NCI-H2227 treated with DMSO at 0.1 percent for 48 hours (cell line): ENCODE measurements at places on chromosomes 13 and 19.

DNA sequence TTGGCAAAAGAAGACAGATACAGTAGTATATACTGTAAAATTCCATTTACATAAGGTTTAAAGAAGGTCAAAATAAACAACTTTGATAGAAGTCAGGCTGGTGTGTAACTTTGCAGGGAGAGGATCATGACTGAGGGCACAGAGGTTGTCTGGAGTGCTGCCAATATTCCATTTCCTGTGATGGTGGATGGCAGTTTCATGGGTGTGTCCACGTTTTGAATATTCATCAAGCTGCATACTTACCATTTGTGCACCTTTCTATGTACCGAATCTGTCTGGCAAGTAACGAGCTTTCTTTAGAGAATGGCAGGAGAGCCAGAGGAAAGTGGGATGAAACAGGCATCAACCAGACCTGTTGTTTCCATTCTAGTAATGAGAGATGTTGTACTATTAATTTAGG, 420.5 kb upstream of the HTR2A start:
- DNase-seq: no peak

- DNase-seq: no peak
These were observed 41.2 kb upstream of the FAM124A start for GRCh38 chr13:51180853-51181511.

- no peak for DNase-seq
These were observed 29.1 kb upstream of the POP4 start for GRCh38 chr19:29576761-29577648.

- DNase-seq: peak; percentile 71
These were observed 643.1 kb upstream of the ARGLU1 start for GRCh38 chr13:107211073-107211472.

- DNase-seq: no peak
These were observed 49.7 kb downstream of the CRTC1 start for GRCh38 chr19:18733196-18733647.

DNA sequence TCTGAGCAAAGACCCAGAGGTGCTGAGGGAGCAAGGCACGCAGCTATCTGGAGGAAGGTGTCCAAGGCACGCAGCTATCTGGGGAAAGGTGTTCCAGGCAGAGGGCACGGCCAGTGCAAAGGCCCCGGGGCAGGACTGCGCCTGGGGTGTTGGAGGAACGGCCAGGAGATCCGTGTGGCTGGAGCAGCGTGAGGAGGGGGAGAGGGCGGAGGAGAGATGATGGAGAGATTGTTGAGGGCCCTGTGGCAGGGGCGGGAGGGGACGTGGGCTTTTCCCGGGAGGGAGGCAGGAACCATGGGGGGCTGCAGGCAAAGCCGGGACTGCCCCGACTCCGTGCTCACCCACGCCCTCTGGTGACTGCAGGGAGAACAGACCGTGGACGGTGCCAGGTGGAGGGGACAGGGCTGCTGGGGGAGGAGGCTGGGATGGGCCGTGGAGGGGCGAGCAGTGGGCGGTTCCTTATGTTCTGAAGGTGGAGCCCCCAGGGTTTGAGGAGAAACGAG, 13.3 kb upstream of the MISP start:
- DNase-seq: peak; percentile 12

DNA sequence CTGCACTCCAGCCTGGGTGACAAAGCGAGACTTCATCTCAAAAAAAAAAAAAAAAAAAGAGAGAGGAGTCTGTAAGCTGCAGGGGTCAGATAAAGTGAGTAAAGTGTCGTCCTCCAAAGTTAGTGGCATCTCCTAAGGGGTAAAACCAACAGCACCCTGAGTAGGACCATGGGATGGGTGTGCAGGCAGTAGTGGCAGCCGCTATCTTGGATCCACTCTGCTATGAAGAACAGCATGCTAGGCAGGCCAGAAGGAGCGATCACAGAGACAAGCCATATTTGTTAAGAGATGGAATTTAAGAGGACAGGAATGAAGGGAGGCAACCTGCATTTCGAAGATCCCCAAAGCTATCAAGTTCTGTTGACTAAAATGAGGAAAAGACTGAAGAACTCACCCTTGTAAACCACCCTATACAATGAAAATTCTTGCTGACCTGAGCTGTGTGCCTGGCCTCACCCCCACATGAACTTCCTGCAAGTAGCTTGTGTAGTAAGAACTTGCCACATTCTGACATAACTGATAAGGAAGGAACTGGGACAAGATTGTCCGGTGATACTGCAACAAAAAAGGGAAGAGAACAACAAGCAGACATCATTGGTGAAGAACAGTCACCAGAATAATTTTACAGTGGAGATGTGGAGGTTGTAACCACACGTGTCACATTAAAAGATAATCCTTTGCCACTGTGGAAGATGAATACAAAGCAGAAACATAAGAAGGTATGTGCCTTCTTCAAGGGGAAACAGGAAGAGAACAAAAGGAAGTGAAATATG, 16.2 kb downstream of the DPY19L3 start:
- DNase-seq: no peak

DNA sequence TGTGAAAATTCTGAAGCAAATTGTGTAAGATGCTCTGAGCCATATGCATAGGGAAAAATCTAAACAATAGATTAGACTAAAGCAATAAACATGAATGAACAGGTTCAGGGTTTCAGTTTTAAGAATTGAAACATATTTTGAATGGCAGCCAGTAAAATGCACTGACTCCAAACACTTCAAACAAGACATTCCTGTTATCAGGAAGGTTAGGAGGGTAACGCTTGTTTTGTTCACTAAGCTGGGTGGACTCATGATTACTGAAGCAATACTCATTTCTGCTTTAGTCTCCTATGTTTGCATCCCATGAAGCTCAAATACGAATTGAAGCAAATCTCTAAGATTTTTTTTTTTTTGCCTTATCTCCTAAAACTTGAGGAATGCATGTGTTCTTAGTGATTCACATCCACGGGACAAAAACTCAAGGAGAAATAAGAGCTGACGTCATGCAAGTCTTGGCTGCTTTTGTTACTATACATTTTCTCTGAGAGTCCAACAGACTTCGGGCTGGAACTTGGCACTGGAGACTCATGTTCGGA, 29.1 kb upstream of the IGFL4 start:
- DNase-seq: no peak

- DNase-seq: no peak
These were observed 28.7 kb downstream of the CYP4F2 start for GRCh38 chr19:15869109-15869555.

- no peak for DNase-seq
These were observed 378.3 kb downstream of the GPC5 start for GRCh38 chr13:91776611-91777193.

GRCh38 chr19:6060600-6061375, 49.5 kb downstream of the RFX2 start:
- no peak for DNase-seq

- no peak for DNase-seq
These were observed 31.3 kb upstream of the STARD13 start for GRCh38 chr13:33316890-33317289.

DNA sequence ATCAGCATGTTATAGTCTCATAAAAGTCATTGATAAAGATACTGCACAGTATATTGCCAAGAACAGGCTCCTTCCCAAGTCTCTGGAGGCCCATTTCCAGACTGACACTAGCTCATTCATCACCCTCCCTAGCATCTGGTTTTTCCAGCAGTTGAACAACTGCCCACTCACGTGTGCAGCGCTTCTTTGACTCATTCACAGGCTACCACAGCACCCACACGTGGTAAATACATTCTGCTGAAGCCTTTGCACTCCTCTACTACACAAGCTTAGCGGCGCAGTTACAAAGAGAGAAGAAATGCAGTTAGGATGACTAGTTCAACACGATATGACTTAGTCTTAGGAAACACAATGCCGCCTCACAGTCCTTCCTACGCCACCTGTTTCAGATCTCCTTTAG, 87.7 kb downstream of the DOCK9 start:
- DNase-seq: no peak

- no peak for DNase-seq
These were observed 18.5 kb upstream of the KCTD4 start for GRCh38 chr13:45219123-45219891.

DNA sequence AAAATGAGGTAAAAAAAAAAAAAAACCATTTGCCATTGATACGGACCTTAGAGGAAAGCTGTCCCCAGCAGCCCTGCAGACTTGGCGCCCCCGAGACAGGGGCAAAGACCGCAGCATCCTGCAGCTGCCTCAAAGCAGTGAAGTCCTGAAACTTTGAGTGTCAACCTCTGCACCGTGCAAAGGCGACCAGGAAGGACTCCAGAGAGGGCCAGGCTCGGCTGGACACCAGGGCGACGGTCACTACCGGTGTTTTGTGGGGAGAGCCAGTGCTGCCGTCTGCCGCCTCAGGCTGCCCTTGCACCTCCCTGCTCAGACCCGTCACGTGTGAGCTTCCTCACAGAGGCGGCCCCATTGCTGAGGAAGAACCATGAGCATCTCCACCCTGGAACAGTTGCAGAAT, 146.7 kb upstream of the SPACA7 start:
- no peak for DNase-seq

DNA sequence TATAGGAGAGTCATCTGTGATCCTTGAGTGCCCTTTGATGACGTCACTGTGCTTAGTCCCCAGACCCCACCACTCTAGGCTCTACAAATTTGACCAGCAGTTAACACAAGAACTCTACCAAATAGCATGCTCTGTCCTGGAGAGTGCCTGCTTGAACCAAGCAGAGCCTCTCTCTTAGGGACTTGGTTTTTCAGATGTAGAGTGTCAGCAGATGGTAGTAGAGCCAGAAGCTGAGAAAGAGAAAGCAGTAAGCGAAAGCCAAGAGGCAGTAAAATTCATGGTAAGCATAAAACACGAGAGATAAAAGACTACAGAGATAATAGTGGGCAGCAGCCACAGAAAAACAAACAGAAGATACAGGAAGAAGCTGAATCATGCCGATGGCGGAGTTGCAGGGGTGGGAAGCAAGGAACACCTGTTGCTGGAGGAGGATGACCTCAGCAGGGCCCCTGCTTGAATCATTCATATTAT, 193.3 kb downstream of the SLC7A1 start:
- DNase-seq: no peak

DNA sequence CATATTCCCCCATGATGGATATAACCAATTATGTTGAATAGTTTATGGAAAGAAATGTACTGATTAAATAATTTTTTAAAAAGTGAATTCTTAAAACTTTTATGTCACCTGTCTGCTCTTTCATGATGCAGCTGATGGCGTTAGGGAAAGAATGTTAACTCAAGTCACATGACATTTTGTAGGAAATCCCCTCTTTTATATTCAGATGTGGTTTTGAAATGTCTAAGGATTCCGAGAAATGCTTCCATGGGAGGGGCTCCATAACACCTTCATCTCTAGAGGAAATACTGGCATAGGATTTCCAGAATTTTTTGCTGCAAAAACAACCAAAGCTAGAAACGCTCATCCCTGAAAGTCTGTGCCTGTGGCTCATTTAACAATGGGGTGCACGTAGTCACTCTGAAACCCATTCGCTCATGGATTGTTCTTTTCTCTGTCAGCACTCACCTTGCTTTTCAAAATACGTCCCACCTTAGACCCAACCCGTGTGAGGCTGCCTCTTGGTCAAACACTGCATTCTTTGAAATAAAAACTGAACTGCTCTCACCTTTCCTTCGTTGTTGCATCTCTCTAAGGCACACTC, 288.9 kb downstream of the SHISA2 start:
- no peak for DNase-seq

DNA sequence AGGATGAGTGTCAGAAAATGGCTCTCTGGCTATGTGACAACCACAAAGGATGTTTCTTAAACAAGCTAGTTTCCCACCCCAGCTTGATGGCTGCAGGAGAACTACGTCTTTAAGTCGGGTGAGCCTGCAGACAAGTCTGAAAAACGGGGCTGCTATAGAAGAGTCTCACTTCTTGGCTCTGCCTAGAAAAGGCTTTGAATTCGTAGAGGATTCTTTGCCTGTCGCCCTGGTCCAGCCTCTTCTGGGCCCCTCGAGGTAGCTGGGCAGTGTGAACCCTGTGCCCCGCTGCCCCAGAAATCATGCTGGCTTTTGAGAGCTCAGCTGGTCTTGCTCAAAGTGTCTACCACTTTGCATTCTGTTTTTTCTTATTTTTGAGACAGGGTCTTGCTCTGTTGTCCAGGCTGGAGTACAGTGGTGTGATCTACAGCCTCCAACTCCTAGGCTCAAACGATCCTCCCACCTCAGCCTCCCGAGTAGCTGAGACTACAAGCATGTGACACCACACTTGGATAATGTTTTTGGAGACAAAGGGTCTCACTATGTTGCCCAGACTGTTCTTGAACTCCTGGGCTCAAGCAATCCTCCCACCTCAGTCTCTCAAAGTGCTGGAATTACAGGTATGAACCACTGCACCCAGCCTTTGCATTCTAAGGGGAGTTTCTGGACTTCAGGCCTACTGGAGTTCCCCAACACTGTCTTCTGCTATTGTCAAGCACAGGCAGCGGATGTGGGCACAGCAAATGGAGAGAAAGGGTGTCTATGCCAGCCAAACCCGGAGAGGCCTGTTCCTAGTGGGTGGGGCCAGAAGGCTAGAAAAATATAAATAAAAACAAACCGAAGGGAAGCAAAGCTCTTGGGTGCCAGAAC, 6.5 kb downstream of the CEBPA start:
- DNase-seq: no peak

DNA sequence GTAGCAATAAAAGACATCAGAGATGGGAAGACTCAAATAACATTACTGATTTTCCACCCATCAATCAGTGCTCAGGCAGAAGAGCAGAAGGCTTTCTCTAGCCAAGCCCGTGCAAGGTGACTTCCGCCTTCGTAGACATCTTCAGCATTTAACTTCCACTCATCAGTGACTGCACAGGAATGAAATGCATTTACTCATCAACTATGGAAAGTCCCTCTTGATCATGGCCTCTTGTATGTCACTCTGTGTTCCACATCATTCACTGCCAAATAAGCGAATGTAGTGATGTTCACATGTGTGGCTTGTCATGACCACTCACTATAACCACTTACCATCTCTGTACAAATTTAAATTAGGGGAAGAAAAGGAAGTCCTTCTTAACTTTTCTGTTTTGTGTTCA, 49.4 kb downstream of the SACS start:
- no peak for DNase-seq

GRCh38 chr13:34913040-34913439, 29.0 kb upstream of the NBEA start:
- no peak for DNase-seq

GRCh38 chr19:58354478-58355030, 1.3 kb upstream of the A1BG start:
- no peak for DNase-seq

GRCh38 chr19:16309643-16310042, 15.0 kb upstream of the KLF2 start:
- no peak for DNase-seq

GRCh38 chr13:98262292-98262691, 85.2 kb upstream of the RNF113B start:
- DNase-seq: no peak

GRCh38 chr13:112687836-112688559, 1.8 kb upstream of the ATP11A start:
- no peak for DNase-seq

GRCh38 chr13:21594715-21595545, 9.0 kb downstream of the MICU2 start:
- DNase-seq: no peak
